ENCODE measurements at places on chromosomes 7 and 10. TPM values are rescaled to one million over a fixed set of nuclear protein-coding genes. Genes with fewer than 3 reads are reported as not detected.

DNA sequence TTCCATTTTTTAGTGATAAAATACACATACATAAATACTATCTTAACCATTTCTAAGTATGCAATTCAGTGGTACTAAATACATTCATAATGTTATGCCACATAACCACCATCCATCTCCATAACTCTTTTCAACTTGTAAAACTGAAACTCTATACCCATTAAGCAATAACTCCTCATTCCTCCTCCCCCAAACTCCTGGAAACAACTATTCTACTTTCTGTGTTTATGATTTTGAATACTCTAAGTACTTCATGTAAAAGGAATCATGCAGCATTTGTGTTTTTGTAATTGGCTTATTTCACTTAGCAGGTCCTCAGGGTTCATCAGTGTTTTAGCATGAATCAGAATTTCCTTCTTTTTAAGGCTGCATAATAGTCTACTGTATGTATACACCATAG is 131.8 kb downstream of the TES start:
- DNase-seq, result peak; percentile 28

- peak; percentile 65 for DNase-seq
Observed at GRCh38 chr7:30162622-30163124, 27.9 kb downstream of the MTURN start.

ENKUR gene
- total RNA-seq, result 0.30 TPM

DNA sequence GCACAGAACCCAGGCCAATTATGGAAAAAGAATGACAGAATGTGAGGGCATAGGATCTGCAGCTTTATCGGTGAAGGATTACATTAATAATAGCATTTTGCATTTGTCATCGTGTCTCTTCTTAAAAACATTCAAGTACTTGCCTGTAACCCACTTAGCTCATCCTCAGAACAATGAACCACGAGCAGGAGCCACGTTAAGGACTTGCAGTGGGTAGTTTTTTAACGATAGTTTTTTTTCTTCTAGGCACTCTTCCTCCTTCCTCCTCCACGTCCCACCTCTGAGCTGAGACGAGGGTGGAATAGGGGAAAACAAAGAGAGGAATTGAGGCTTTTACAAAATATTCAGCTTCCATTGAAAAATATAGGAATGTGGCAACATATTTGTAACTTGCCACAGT is 27.1 kb downstream of the CDHR3 start:
- no peak for DNase-seq

MCM7 gene
- 183 TPM for total RNA-seq

DNA sequence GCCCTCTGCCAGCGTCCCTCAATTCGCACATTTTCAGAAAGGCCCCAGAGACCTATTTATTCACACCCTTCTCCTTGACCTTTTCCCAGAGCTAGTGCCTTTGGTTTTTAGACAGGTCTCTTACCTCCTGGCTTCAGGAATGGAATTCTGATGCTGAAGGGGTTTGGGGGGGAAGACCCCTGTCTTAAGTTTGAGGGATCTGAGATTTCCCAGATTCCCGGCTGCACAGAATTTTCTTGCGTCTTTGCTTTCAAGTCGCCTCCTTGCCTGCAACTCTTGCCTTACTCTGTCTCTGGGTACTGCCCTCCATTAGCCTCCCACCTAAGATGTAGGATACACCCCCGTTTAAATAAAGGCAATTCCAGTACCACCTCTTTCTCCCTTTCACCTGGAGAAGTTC is 1.9 kb downstream of the GATA3 start:
- DNase-seq, result peak; percentile 34

DNA sequence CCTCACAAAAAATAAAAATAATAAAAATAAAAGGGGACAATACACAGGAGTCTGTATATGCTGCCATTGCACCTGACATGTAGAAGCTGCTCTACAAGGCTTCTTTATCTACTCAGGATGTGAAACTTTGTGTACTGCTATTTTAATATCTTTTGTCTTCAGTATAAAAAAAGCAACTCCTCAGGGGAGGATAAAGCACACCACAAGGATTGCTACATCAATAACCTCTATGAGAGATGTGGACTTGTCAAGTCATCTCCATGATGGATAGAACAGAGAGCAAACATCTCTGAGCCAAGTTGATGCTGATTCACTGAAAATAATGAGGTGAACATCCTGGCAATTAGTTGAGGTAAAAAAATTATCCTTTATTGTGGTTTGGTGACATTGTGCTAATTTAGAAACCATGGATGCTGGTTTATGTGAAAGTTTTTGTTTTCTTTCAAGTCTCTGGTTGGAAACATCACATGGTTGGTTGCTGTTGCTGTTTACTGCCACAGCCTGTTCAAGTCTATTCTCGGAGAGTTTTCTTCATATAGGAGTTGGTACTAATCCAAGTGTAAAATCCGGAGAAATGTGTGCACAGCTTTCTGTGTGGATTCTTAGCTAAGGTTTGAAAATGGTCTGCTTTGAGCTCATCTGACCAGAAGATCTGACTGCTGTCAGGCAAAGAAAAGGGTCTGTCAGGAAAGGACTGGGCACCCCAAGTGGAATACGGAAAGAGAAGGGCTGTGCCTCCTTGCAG is 1.5 kb upstream of the HECW1 start:
- no peak for DNase-seq

SAMD9 gene
- total RNA-seq, result 6.8 TPM

- DNase-seq, result no peak
Observed at GRCh38 chr7:155797262-155798250, 14.7 kb downstream of the SHH start.

DNA sequence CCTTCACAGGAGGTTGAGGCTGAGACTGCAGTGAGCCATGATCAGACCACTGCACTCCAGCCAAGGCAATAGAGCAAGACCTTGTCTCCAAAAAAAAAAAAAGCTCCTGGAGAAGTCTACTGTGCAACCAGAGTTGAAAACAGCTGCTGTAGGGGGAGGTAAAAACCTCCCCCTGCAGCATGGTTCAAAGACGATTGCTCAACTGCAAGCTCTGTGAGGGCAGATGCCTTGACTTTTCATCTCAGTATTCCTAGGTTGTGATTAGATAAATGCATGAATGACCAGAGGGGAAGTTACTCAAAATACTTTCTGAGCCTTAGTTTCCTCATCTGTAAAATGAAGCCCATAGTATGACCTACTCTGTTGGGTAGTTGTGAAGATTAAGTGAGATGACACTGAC is 25.0 kb upstream of the PPA1 start:
- no peak for DNase-seq

DNA sequence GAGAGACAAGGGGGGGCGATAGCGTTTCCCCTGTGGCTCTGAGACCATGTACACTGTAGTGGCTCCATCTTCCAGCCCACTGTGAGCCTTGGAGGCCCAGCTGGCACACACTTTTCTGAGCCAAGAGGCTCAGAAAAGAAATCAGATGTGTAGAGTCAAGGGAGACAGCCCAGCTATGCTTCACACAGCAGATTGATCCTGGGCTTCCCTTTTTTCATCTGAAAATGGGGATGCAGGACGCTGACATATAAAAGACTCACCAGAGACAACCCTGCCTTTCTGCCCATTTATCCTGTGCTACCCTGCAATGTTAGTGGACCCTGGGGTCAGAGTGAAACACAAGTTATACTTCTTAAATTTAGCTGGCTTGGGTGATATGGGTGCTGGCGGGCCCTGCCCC is 14.3 kb downstream of the TMEM273 start:
- DNase-seq, result no peak

GRCh38 chr7:43143918-43144589 is 31.6 kb downstream of the HECW1 start:
- no peak for DNase-seq

- DNase-seq, result no peak
Observed at GRCh38 chr7:31094271-31094670, 42.2 kb downstream of the ADCYAP1R1 start.

GRCh38 chr10:105063796-105064195 is 422.7 kb downstream of the SORCS3 start:
- no peak for DNase-seq

DNA sequence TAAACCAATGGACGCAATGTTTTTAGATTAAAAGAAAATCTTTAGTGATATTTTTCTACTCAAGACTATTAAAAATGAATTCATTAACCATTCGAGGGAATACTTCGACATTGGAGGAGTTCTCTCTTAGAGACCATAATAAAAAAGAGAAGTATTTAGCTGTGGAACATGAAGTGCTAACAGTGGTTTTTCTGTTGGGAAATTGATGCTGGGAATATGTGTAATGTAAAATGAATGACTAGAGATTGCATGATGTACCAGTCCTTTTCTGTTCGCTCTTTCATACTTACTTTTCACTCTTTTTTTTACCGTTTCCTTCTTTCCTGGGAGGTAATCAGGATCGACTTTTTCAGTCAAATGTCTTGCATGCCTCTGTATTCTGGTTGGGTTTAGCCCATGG is 41.3 kb downstream of the ST7 start:
- DNase-seq, result no peak

DNA sequence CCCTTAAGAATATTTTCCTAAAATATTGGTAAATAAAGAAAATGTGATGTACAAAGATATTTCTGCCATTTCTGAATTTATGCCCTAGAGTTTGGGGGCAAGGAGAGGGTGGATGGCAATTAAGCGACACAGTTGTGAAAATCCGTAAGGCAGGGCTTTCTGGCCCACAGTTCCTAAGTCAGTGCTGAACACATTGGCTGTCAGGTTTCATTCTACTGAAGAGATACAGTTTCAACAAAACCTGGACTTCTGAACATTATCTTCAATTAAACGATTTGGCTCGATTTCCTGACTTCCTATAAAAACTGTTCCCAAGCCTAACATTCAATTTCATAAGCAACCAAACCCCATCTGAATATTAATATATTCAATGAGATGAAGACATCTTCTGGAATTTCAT is 61.1 kb upstream of the NEBL start:
- DNase-seq, result no peak

CTBP2 gene
- total RNA-seq, result 128 TPM

YKT6 gene
- total RNA-seq, result 120 TPM

DNA sequence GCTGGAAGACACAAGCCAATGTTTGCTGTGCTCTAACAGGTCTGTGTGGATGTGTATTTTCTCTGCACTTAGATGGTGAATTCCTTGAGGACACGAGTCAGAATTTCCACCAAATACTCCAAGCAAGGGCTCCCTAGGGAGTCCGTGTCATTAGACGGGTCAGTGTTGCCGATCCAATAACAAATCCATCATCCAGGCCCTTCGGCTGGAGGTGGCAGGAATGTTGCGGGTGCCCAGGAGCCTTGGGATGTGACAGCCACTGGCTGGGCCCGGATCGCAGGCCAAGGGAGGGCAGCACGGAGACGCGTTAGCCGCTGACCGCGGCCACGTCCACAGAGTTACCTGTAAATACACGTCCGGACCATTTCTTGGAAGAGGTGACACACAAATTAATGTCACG is 186.8 kb downstream of the WDR37 start:
- no peak for DNase-seq

GRCh38 chr7:71145906-71146901 is 14.3 kb downstream of the GALNT17 start:
- no peak for DNase-seq

DNA sequence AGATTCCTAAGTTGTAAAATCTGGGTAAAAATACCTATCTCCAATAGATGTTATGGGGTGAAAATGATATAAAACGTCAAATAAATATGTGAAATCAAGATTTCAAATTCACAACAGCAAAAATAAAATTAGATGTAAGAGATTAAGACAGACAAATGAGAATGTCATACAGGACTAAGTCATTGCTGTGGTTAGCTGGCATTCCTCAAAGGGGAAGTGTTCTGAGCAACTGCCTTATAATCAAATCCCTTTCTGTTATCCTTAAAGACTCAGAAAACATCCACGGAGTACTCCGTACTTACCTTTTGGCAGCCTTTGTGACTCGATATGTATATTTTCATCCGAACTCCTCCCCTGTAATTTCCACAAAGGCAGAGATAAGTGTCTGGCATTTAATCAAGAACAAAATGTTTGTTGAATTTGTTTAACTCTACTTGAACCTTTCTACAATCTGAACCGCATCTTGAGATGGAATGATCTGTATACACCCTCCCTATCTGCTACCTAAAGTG is 559.6 kb downstream of the GATA3 start:
- no peak for DNase-seq

GRCh38 chr10:133509700-133510099 is 17.5 kb upstream of the CYP2E1 start:
- no peak for DNase-seq

- peak; percentile 43 for DNase-seq
Observed at GRCh38 chr10:16545116-16545736, 23.5 kb upstream of the C1QL3 start.

DNA sequence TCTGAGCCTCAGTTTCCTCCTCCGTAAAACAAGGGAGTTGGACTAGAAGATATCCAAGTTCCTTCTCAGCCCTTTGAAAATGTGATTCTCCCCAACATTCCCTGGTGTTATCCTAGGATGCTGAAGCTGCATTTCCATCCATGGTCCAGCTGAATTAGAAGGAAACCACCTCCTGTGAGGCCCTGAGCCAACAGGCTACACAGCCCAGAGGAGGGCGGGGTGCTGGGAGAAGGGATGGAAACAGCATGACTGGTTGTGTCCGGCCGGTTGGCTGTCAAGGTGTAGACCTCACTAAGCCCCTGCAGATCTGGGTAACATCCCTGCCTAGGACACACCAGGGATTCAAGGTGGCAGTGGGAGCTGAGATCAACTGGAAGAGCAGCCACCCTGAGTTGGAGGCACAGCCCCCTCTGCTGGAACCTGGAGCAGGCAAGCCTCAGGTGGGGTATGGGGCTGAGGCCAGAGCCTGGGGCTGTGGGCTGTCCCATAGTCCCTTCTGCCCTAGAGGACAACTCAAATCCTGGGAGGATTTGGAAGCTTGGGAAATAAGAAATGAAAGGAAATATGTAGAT is 72.0 kb downstream of the PAX2 start:
- DNase-seq, result no peak

DNA sequence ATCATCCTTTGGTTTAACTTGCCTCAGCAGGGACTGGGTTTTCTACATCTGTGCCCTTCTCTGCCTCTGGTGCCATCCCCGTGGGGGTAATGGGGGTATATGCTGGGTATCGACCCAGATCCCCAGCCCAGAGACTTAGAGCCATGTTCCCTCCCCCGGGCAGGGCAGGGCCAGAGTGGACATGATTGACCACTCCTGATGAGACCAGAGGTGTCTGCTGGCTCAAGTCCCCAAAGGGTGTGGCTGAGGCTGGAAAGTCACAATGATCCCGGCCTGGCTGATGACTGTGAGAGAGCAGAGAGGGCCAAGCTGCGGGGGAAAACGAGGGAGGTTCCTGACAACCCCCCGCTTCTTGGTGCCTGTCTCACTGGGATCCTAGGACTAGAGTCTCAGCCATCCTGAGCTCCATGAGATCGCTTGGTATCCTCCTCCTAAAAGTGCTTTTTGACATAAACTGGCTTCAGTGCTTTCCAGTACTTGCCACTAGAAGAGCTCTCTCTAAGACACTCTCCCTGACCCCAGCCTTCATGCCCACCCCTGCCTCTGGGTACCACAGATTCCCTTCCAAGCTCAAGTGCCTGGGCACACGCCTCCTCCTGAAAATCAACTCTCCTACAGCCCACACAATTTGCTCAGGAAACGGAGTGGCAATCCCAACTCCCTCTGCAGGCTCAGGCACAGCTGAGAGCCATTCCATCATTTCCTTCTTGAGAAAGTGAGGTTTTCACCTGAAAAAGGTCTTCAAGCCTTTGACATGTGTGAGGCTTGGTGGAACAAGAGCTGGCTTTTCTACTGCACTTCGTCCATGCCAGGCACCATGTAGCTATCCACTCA is 33.9 kb downstream of the DRGX start:
- DNase-seq, result no peak
